Activated T-helper 17 cell treated with anti-CD3 and anti-CD28 coated beads, Interleukin-2, amount 50 U/mL, for 72 hours (primary cell): ENCODE measurements at places on chromosomes 12 and 14.

GRCh38 chr12:51085757-51086156 lies 2.4 kb upstream of the CSRNP2 start:
- H3K4me1 ChIP-seq, result peaks cover 18% of the 10 kb centered on the region
- H3K27me3 ChIP-seq, result no peaks in the 10 kb centered on the region
- H3K36me3 ChIP-seq, result peaks cover 15% of the 10 kb centered on the region

- H3K27me3 ChIP-seq, result no peaks in the 10 kb centered on the region
- H3K4me3 ChIP-seq, result no peak overlapping the region
- no peaks in the 10 kb centered on the region for H3K4me1 ChIP-seq
- no peak overlapping the region for H3K27ac ChIP-seq
- ATAC-seq, result no peak
Measured at GRCh38 chr14:26577711-26578110, 20.1 kb downstream of the NOVA1 start.

- peaks cover 8% of the 10 kb centered on the region for H3K27me3 ChIP-seq
- H3K4me1 ChIP-seq, result no peaks in the 10 kb centered on the region
- no peaks in the 10 kb centered on the region for H3K36me3 ChIP-seq
- H3K4me3 ChIP-seq, result no peak overlapping the region
- H3K27ac ChIP-seq, result no peak overlapping the region
Measured at GRCh38 chr12:21912318-21912717, 28.9 kb downstream of the ABCC9 start.

DNA sequence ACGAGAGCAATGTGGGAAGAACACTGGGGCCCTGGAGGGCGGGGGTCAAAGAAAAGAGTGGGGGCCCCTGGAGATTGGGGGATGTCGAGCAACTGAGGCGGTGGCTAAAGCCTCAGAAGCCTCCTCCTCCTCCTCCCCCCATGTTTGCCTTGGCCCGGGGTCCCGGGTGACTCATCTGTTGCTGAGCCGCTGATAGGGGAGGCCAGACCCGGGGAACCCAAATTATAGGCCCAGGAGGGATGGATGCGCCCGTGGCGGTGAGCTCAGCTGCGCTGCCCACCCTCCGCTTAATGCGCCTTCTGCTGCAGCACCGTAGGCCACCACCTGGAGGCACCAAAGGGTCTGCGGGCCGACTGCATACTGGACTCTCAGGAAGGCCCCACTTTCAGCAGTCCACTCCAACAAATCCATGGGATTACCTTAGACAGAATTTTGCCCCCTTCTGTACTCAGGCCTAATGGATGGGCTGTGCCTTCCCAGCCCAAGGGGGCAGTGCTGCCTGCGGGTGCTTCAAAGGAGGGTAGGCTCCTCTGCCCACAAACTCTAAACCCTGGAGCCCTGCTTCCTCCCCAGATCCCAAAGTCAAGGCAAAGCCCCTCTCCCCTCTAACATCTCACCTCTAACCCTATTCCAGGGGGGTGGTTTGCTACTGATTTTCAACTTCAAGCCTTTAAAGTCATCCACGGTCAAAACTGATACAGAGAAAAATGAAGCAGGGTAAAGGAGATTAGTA lies 2.6 kb upstream of the WNT10B start:
- peaks cover 28% of the 10 kb centered on the region for H3K27me3 ChIP-seq
- H3K4me3 ChIP-seq, result no peak overlapping the region
- no peak for ATAC-seq
- H3K27ac ChIP-seq, result no peak overlapping the region

DNA sequence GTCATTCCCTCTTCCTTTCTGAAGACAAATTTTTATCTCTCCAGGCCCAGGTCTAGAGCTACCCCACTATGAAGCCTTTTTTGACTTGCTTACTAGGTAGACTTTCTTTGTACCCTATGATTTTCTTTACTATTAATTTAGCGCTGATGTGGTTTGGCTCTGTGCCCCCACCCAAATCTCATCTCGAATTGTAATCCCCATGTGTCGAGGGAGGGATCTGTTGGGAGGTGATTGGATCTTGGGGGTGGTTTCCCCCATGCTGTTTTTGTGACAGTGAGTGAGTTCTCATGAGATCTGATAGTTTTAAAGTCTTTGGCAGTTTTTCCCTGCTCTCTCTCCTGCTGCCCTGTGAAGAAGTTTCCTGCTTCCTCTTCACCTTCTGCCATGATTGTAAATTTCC lies 118.1 kb downstream of the SLC38A1 start:
- no peak for ATAC-seq
- H3K4me1 ChIP-seq, result no peaks in the 10 kb centered on the region
- H3K4me3 ChIP-seq, result no peak overlapping the region
- peaks cover 17% of the 10 kb centered on the region for H3K27me3 ChIP-seq
- H3K36me3 ChIP-seq, result no peaks in the 10 kb centered on the region
- peak overlapping the region; percentile 23 for H3K27ac ChIP-seq

DNA sequence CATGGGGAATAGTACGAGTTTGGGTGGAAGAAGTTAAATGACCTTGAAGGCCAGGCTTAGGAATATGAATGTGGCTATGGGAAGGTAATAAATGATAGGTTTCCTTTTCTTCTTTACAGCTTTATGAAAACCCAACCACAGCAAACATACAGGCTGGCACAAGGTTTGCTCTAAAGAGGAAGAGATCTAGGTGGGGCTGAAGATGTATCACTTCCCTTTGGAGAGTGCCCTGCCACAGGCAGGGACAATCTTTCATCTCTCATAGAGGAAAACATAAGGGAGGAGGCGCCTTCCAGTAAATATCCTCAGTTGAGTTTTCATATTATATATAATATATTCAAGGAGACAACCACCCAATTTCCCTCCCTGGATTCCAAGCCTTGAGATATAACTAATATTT lies 72.9 kb upstream of the FRMD6 start:
- ATAC-seq, result no peak
- no peak overlapping the region for H3K27ac ChIP-seq
- H3K27me3 ChIP-seq, result peaks cover 50% of the 10 kb centered on the region
- no peaks in the 10 kb centered on the region for H3K36me3 ChIP-seq
- no peak overlapping the region for H3K4me3 ChIP-seq
- no peaks in the 10 kb centered on the region for H3K4me1 ChIP-seq

DNA sequence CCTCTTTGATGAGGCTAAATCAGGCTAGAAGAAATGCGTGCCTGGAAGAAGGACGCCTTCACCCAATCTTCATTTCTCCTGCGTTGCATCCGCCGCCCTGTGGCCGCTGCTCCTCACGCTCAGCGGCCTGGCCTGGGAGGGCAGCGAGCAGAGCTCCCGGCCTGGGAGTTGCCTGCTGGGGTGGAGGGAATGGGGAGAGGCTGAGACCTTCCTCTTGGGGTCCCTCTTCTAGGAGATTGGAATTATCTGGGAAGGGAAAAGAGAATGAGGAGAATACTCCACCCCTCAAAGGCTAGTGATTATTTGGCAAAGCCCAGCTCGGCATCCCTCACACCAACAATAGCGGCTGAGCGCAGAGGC lies 2.4 kb upstream of the HOXC12 start:
- no peak overlapping the region for H3K27ac ChIP-seq
- no peak for ATAC-seq
- no peak overlapping the region for H3K4me3 ChIP-seq
- H3K27me3 ChIP-seq, result peaks cover 77% of the 10 kb centered on the region
- peaks cover 6% of the 10 kb centered on the region for H3K4me1 ChIP-seq

GRCh38 chr12:132148368-132149045 lies 4.2 kb downstream of the NOC4L start:
- H3K27ac ChIP-seq, result no peak overlapping the region
- no peak overlapping the region for H3K4me3 ChIP-seq
- no peaks in the 10 kb centered on the region for H3K27me3 ChIP-seq
- no peak for ATAC-seq
- H3K4me1 ChIP-seq, result peaks cover 9% of the 10 kb centered on the region

DNA sequence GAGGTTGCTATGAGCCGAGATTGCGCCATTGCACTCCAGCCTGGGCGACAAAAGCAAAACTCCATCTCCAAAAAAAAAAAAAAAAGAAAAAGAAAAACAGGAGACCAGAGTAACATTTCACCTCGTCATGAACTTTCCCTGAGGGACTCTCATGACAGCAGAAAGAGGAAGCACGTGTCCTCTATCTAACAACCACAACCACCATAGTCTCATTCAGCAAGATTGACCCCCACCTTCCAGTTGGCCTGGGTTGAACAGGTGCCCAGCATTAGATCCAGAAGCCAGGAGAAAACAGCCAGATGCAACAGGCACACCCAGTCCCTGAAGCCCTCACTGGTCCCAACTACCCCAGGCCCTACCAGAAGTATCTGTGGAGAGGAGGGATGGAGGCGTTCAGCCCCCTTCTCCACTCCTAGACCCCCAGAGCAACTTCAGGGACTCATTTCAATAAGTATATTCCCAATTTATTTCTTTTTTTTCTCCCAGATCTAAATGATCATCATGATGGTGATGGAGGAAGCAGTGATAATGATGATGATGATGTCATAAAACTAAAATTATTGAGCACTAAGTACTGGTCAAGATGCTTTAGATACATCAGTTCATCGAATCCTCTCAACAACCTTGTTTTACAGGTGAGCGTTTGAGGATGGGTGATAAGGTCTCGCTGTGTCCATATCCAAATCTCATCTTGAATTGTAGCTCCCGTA lies 235.0 kb downstream of the EFCAB11 start:
- H3K4me1 ChIP-seq, result peaks cover 44% of the 10 kb centered on the region
- H3K36me3 ChIP-seq, result no peaks in the 10 kb centered on the region
- H3K27ac ChIP-seq, result peak overlapping the region; percentile 94
- peak overlapping the region; percentile 79 for H3K4me3 ChIP-seq
- H3K27me3 ChIP-seq, result no peaks in the 10 kb centered on the region

DNA sequence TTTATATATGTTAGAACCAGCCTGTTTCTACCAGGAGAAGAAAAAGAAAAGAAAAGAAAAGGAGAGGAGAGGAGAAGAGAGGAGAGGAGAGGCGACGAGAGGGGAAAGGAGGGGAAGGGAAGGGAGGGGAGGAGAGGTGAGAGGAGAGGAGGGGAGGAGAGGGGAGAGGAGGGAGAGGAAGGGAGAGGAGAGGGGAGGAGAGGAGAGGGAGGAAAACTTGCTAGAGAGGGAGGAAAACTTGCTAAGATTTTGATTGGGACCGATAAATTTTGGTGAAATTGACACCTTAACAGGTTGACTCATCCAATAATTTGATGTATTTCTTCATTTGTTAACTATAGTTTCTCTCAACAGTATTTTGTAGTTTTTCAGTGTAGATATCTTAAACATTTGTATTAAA lies 164.0 kb upstream of the SYT1 start:
- no peaks in the 10 kb centered on the region for H3K36me3 ChIP-seq
- no peak overlapping the region for H3K27ac ChIP-seq
- ATAC-seq, result no peak
- H3K27me3 ChIP-seq, result no peaks in the 10 kb centered on the region
- H3K4me1 ChIP-seq, result no peaks in the 10 kb centered on the region

DNA sequence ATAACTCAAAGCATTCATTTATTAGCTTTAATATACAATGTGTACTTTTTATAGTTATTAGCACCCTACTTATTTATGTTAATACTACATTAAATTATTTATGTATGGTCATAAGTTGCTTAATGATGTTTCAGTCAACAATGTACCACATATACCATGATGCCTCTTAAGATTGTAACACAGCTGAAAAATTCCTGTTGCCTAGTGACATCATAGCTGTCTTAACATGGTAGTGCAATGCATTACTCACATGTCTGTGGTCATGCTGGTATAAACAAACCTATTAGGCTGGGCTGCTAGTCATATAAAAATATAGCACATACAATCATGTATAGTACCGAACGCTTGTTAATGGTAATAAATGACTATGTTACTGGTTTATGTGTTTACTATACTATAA lies 120.4 kb downstream of the ANO6 start:
- H3K36me3 ChIP-seq, result peaks cover 35% of the 10 kb centered on the region
- no peaks in the 10 kb centered on the region for H3K27me3 ChIP-seq
- peak; percentile 59 for ATAC-seq

GRCh38 chr12:62934239-62934798 lies 631 bp downstream of the PPM1H start:
- peaks cover 5% of the 10 kb centered on the region for H3K4me1 ChIP-seq
- peak overlapping the region; percentile 78 for H3K4me3 ChIP-seq
- H3K27me3 ChIP-seq, result peaks cover 44% of the 10 kb centered on the region
- no peak overlapping the region for H3K27ac ChIP-seq
- H3K36me3 ChIP-seq, result no peaks in the 10 kb centered on the region

- peak; percentile 47 for ATAC-seq
- peak overlapping the region; percentile 54 for H3K4me3 ChIP-seq
- peaks cover 9% of the 10 kb centered on the region for H3K4me1 ChIP-seq
- H3K27me3 ChIP-seq, result no peaks in the 10 kb centered on the region
Measured at GRCh38 chr12:64730588-64730969, 28.6 kb downstream of the GNS start.

GRCh38 chr14:99879401-99880295 lies 86.4 kb downstream of the EML1 start:
- peaks cover 29% of the 10 kb centered on the region for H3K27me3 ChIP-seq
- no peak for ATAC-seq
- H3K27ac ChIP-seq, result no peak overlapping the region
- no peak overlapping the region for H3K4me3 ChIP-seq
- H3K4me1 ChIP-seq, result no peaks in the 10 kb centered on the region

DNA sequence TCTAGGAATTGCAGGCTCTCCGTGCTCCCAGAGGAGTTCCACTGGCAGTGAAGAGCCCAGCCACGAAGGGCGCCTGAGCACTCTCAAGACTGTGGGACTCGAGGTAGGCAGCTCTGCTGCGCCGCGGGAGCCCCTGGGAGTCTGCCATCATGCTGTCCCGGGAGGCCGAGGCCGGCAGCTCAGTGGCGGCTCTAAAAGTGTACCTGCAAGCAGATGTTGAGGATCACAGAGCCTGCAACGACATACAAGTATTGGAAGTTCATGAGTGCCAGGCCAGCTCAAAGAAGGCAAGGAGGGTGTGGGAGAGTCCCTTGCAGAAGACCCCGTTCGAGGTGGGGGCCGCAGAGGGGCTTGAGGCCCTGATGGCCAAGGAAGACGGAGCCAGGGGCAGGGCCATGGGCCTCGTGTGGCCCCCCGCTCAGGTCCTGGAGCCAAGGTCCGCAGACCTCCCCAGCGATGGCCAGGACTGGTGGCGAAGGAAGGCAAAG lies 62.7 kb downstream of the MUCL1 start:
- H3K36me3 ChIP-seq, result no peaks in the 10 kb centered on the region
- ATAC-seq, result no peak
- no peaks in the 10 kb centered on the region for H3K27me3 ChIP-seq
- no peaks in the 10 kb centered on the region for H3K4me1 ChIP-seq
